CD4-positive, alpha-beta T cell treated with Interleukin-6 at 100 ng/mL for 8 hours (primary cell): ENCODE measurements at places on chromosomes 7 and 10.
A peak's percentile ranks its signal among the peaks of the same experiment; 100 is the strongest.

- no peak for DNase-seq
Measured at GRCh38 chr7:39621261-39621660, 2.1 kb upstream of the RALA start.

DNA sequence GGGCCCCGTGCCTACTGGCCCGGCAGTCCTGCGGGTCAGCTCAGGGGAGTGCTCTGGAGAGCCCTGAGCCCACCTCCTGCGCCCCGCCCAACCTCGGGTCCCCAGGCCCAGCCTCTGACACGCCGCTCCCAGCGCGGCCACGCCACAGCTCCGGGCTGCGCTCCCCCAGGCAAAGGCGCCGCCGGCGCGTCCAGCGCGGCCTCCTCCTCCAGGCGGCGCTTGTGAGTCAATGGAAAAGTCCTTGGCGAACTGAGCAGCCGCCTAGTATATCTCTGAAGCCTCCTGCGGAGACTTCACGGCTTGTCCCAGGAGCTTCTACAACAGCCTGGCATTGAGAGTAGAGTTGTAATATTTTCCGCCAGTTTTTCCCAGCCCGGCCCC is 29.5 kb upstream of the BMS1 start:
- peak; percentile 39 for DNase-seq

- no peak for DNase-seq
Measured at GRCh38 chr7:30145426-30145970, 10.7 kb downstream of the MTURN start.

- DNase-seq, result no peak
Measured at GRCh38 chr10:77823811-77824542, 102.6 kb downstream of the DLG5 start.

DNA sequence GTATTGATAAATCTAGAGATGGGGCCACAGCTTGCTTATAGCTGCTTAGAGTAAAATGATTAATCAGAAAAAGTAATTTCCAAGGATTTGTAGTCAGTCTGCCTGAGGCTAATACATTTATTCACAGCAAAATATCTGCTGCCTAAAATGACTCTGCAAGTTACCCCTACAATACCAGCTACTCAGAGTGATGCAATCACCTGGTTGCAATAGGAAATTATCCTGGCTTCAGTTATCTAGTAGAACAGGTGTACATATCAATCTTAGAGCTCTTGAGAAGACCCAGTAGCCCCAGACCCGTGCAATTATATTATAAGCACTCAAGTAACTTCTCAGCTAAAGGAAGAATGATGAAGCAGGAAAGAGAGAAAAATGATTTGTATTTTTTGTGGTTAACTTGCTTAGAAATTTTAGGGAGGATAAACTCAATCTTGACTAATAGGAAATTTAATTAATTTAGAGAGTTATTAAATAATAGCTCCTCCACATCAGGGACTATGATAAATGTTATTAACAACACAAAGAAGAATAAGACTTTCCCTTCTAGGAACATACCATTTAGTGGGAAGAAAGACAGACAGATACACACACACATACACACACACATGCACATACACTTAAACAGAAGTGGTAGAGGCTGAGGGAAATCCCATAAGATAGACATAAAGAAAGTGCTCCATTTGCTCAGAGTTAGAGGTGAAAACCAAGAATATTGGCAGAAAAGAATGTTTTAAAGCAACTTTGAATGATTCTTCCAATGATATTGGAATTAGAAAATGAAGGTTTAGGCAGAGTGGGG is 140.4 kb upstream of the PRSS1 start:
- no peak for DNase-seq

GRCh38 chr10:124547647-124548168 is 86.1 kb downstream of the LHPP start:
- DNase-seq, result no peak
